Activated T-cell treated with anti-CD3 and anti-CD28 coated beads for 1 hour (primary cell): ENCODE measurements at places on chromosomes 2 and 18.

GRCh38 chr2:127597984-127598380, 48.0 kb upstream of the GPR17 start:
- DNase-seq, result no peak

- DNase-seq, result no peak
Measured at GRCh38 chr18:76412010-76412817, 82.8 kb downstream of the ZNF516 start.

- DNase-seq, result no peak
Measured at GRCh38 chr2:64207573-64207972, 63.4 kb upstream of the PELI1 start.

DNA sequence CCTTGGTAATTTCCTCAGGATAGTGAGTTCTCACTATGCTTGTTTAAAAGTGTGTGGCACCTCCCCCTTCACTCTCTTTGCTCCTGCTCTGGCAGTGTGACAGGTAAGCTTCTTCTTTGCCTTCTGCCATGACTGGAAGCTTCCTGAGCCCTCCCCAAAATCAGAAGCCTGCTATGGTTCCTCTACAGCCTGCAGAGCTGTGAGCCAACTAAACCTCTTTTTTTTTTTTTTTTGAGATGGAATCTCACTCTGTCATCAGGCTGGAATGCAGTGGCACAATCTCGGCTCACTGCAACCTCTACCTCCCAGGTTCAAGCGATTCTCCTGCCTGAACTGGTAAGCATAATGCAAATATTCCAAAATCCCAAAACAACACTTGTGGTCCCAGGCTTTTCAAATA, 80.0 kb downstream of the SOWAHC start:
- no peak for DNase-seq

GRCh38 chr2:206443735-206444527, 599 bp downstream of the ADAM23 start:
- DNase-seq, result no peak
